IPS-NIHi11 (cell line): ENCODE measurements at places on chromosomes 2 and 18.

DNA sequence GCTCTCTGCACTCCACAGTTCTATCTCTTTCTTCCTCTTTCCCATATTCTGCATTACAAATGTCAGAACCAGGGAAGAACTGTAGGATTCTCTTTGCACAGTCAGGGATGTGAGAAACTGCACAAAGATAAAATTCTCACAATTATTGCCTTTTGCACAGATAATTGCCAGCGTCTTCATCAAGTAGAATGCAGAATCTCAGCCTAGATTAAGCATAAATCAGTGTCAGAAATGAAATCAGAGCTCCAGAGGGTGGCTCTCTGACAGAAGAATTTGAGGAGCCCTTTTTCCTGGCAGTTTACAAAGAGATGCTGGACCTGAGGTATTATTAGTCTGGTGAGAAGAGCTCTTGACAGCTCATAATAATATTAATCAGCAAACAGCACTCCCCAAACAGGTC lies 173.1 kb downstream of the PTH2R start:
- no peak for DNase-seq

GRCh38 chr2:229445019-229445418 lies 173.9 kb upstream of the PID1 start:
- DNase-seq: no peak

DNA sequence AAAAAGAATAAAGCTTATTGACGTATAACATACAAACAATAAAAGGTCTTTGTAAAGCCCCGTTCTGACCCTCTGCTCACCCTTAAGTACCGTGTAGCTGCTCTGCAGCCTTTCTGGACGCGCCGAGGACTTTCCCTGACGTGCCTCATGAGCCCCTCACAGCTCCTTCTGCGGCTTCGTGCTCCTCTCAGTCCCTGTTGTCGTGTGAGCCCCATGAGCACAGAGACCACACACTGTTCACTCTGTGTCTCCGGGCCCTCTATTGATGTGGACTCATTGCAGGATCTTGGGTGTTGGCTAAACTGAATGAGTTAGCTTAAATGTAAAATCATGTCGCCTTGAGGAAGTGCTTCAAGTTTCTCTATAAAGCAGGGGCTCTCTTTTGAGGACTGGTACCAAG lies 43.6 kb upstream of the INHBB start:
- no peak for DNase-seq

GRCh38 chr2:118918017-118918416 lies 24.0 kb upstream of the MARCO start:
- DNase-seq: no peak

DNA sequence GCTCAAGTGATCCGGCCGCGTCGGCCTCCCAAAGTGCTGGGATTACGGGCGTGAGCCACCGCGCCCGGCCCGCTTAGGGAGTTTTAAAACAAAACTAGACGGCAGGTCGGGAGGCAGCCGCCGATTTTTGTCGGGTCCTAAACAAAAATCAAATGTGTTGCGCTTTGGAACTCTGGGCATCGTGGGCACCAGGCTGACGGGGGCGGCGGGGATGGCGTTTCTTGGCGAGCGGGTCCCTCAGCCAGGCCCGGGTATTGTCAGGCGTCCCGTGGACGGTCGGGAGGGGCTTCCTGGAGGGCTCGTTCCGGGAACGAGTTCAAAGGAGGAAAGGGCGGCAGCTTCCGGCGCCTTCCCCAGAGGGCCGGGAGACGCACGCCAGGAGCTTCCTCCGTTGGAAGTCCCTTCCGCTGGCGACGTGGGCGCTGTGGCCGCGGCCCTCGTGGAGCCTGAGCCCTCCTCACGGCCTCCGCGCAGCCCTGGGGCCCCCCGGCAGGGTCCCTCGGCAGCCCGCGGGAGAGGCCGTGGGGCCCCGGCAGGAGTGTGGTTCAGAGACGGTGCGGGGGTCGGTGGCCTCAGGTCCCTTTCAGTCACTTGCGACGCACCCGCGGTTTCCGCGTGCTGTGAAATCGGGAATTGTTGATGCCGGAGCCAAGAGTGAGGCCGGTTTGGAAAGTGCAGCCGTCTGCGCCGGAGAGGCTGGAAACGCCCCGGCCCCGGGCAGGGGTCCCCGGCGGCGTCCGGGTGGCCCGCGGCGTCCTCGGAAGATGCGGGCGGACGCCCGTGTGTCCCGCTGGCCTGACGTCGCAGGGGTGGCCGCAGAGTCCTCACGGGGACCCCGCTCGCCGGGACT lies 59.3 kb downstream of the EMILIN2 start:
- DNase-seq: peak; percentile 81

- DNase-seq: no peak
Measured at GRCh38 chr2:207480521-207481040, 49.2 kb upstream of the CREB1 start.

GRCh38 chr2:79941179-79941578 lies 363.4 kb downstream of the LRRTM1 start:
- no peak for DNase-seq

GRCh38 chr2:240456447-240457222 lies 21.2 kb downstream of the GPC1 start:
- DNase-seq: no peak

DNA sequence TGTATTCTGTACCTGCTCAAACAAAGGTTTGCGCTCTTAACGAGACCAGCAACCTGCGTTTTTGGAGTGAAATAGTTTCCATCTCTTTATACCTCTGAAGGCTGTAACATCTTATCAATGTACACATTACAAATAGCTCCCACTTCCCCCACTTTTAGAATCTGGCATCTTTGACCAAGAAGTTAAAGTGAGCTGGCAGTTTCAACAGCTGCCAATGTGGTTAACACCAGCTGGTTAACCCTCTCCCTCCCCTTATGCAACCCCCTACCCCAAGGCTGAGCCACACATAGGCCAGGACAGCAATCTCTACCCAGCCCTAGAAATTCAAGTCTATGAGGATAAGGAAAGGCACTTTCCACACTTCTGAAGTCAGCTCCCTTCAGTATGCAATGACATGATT lies 2.2 kb upstream of the SERTAD2 start:
- no peak for DNase-seq

GRCh38 chr2:185618625-185619024 lies 120.0 kb upstream of the FSIP2 start:
- no peak for DNase-seq

DNA sequence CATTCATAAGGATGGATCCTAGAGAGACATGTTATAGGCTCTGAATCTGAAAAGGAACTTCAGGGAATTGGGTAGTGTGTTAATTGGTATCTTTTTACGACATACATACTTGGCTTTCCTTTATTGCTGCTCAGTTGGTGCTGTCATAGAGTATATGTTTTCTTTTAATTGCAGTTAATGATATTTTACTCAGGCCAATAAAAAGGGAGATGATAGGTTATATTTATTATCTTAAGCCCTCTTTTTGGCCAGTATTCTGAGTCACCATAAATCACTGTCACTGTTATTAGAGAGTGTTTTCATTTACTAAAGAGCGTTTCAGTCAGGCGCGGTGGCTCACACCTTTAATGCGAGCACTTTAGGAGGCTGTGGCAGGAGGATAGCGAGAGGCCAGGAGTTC lies 47.6 kb downstream of the RALBP1 start:
- no peak for DNase-seq

DNA sequence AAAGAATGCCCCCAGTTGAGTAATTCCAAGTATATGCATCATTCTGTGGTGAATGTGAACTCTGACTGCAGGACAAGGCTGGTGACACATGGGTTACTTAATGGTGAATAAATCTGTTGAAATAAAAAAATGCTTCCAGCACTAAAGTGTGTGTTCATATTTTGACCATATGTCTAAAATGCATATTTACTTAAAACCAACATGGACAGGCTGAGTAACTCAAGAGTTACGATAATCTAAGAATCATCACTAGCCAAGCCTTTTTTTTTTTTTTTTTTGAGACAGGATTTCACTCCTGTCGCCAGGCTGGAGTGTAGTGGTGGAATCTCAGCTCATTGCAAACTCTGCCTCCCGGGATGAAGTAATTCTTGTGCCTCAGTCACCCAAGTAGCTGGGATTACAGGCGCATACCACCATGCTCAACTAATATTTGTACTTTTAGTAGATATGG lies 47.1 kb upstream of the CCBE1 start:
- no peak for DNase-seq

DNA sequence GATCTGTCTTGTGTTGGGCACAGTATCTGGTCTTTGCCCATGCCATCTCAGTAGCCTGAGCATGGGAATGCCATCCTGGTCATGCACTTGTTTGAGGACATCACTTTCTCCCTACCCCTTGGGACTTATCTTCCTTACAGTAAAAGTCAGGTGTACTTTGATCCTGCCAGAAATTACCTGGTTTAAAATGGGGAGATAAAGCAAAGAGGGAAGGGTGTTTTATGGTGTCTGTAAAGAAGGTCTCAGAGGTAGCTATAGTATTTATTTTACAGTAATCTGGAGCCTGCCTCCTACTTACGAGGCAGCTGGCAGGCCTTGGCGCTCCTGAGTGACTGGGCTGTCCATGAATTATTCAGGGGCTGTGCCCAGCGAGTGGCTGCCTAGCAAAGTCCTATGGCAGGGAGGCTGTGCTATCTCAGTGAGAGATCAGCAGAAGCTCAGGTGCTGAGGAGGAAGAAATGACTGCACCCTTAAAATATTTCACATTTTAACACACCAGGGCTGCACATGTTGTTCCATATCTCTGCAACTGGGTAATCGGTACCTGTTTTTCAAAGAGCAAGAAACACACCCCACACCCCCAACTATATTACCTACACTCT lies 93.9 kb downstream of the SPTBN1 start:
- DNase-seq: no peak

- DNase-seq: no peak
Measured at GRCh38 chr2:25669520-25669919, 3.9 kb downstream of the DTNB start.

- DNase-seq: no peak
Measured at GRCh38 chr2:63834401-63834800, 7.3 kb upstream of the UGP2 start.

DNA sequence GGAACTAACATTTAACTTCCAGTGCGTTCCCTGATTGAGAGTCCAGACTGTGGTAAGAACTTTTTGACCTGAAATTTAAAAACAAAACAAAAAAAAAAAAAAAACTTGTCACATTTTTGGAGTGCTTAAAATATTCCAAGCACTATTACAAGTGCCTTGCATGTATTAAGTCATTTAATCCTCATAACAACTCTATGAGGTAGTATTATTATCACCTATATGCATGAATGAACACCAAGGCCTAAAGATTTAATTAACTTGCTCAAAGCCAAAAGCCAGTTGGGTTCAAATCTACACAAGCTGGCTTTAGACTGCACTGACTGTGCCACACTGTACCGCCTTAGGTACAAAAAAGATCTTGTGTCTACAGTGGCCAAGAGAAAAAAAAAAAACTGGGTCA lies 35.2 kb downstream of the METTL4 start:
- no peak for DNase-seq

DNA sequence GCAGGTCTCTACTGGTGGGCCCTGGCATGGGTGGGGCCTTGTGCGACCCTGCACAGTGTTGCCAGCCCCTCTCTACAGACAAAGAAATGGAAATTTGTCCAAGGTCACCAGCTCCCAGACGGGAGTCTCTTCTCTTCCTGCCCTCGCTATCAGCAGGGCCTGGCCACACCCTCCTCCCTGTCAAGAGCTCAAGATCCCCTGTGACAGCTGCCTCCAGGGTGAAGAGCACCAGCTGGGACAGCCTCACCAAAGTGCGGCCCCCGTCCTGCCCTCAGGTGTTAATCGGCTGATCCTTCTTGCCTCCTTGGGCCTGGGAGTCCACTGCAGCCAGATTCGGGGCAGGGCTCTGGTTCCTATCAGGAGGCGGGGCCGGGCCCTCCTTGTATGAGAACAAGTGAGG lies 259.1 kb downstream of the TWIST2 start:
- no peak for DNase-seq

GRCh38 chr2:203908066-203908796 lies 28.3 kb upstream of the ICOS start:
- DNase-seq: no peak
